Right ventricle myocardium inferior (tissue), 1 donor: ENCODE measurements at places on chromosomes 12 and 14. TPM values are rescaled to one million over a fixed set of nuclear protein-coding genes. Genes with fewer than 3 reads are reported as not detected.

LGR5 gene
- not detected for total RNA-seq

DNA sequence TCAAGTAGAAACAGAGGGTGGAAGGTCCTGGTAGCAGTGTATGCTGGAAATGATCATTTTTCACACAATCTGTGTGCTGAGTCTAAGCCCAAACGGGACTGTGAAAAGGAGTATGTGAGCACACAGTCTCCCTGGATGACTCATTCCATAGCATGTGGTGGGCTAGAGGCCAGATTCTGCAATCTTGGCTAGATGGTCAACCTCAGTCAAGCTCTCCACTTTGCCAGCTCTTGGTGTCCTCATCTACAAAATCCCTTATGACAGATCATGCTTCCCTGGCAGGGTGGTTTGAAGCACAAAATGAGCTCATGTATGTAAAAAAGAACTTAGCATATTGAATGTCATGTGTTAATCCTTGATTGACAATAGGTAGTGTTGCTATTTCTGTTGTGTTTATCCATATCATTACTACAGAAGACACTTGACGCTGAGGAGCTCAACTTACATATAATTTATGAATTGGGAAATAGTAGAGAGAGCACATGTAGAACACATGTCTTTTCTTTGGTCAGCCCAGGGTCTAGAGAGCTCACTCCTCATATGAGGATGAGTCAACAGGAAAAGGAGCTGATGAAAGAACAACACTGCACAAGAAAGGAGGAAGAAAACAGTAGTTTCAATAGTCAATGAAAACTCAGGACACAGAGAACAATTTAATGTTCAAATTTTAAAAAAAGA lies 517.5 kb downstream of the BCL11B start:
- DNase-seq: no peak

DNA sequence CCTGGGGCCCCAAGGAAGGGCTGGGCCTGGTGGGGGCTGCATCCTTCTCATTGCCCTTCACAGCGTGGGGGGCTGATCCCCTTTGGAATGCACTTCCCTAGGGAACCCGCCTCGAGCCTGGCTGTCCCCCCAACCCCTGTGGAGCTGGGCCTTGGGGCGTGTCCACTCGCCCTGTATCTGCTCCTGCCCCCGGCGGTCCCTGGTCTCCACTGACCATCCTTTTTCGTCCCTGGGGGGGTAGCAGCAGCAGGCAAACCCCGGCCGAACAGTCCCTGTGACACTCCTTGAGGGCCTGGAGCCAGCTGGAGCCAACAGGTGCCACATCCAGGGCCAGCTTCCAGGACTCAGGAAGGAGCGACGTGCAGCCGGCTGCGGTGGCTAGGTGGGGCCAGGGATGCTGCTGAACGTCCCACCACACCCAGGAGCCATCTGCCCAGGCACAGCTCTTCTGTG lies 9.4 kb upstream of the GPR132 start:
- DNase-seq: no peak

- no peak for DNase-seq
These were observed 126.7 kb upstream of the BTG1 start for GRCh38 chr12:92272061-92272964.

DNA sequence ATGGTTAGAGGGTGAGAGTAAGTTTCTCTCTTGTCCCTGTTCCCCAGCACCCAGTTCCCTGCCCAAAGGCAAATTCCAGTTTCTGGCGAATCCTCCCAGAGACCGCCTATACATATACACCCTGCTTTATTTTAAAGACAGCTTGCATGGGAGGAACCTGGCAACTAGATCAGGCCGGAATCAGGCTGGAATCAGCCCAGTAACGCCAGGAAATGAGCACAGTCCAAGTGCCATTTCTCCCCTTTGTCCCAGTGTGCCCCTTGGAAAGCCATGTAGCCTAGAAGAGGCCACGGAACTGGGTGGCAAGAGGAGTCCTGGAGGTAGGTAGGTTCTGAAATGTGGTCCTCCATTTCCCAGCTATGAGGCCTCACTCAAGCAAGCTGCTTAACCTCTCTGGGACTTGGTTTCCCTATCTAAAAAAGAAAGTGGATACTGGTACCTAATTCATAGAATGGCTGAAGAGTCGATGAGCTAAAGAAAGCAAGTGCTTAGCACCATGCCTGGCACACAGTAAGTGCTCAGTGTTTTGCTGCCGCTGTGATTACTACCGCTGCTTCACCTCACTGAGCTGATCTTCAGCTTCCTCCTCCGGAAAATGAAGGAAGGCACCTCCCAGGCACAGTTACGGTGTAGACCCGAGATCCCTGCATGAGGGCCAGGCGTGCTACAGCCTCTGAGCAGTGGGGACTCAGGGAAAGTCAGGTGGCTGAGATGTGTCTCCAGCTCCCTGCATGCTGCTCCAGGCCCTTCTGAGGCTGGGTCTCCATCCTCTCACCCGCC lies 36.4 kb downstream of the PITPNM2 start:
- no peak for DNase-seq

RFLNA gene
- 0.19 TPM for total RNA-seq

DNA sequence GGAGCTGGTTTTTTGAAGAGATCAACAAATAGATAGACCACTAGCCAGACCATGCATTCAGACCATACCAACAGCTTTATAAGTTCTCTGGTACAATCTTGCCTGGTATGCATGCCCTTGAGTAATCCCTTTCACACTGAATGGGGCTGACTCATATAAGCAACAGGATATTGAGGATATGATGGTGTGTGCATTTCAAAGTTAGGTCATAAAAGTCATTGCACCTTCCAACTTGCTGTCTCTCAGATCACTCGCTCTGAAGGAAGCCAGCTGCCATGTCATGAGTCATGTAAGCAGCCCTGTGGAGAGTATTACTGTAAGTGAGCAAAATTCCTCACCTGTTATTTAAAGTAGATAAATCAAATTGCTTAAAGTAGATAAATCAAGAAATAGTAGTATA lies 45.0 kb upstream of the OR6J1 start:
- DNase-seq: no peak

GTF2H3 gene
- total RNA-seq: 13.3 TPM

- no peak for DNase-seq
These were observed 5.1 kb downstream of the TBK1 start for GRCh38 chr12:64457032-64457431.

DNA sequence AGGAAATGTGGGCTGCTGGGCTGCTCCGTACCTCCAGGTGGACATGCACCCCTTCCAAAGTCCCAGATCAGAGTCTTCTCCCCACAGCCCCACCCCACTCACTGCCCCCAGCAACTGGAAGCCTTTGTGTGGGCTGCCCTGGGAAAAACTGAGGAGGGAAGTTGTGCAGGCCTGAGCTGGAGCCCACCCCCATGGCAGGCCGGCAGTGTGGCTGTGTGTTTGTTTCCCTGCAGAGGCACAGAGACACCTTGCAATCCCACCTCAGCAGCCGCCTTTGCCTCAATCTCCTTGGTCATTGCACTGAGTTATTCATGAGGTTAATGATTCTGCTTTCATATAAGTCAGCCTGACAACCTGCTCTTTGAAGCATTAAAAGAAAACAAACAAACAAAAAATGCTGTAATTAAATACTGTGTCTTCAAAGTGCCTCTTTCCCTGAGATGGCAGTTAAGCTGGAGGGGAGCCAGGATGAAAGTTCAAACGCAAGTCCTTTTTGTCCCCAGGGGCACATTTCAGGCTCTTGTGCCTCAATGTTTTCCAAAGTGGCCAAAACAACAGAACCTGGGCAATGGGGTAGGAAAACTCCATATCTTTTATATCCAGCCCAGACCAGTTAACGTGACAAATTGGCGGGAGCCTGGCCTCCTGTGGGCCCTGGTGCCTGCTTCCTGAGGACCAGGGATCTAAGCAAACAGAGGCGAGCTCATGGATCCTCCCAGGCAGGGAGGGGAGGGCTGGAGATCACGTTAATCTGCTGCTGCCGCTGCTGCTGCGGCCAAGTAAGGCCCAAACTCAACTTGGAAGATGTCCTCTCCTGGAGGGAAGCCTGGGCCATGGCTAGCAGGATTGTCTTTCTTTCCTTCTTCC lies 51.9 kb upstream of the TSPAN11 start:
- no peak for DNase-seq

DNA sequence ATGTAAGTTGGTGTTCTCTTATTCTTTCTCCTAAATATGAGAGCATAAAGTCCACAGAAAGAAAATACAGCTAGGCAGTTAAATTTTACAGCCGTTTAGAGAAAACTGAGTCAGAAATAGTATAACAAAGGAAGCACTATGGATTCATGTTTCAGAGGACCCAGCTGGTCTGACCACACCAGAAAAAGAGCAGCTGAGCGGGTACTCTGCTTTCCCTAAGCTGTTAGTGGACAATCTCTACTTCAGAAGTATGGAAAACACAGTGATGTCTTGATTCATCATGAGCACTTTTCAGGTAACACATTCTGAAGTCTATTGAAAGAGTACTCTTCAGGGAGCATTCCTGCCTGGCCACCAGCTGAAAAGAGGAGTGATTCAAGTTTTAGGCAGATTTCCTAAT lies 12.4 kb downstream of the PPM1H start:
- no peak for DNase-seq

DNA sequence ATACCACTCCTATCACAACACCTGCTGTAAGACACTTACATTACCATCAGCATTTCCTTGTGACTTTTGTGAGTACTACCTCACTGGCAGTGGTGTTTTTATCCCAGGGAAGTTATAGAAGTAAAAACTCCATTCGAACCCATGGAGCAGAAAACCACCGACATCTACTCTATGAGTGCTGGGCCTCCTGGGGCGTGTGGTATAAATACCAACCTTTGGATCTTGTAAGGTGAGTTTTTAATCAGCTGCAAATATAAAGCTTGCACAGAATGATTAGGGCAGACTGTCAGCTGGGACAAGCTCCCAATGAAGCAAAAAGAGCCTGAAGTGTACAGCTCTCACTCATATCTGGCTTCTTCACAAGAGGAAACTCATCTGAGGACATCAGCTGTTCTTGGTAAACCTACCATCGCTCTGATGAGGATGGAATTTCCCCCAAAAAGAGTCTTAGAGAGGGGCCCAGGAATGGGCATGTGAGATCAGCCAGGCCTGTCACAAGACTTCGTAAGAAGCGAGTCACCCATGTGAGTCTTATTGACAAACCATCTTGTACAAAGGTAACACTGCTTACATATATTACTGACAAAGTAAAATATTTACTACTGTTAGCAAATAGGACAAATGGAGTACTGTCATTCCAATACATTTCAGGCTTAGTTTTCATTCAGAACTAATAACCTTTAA lies 170.0 kb downstream of the SLC5A8 start:
- no peak for DNase-seq

PLEKHA5 gene
- total RNA-seq: 52.6 TPM

FAIM2 gene
- total RNA-seq: 20.5 TPM

GRCh38 chr12:28975564-28976340 lies 173.3 kb upstream of the FAR2 start:
- no peak for DNase-seq

CMA1 gene
- total RNA-seq: 1.3 TPM

GRCh38 chr14:99725774-99726537 lies 41.9 kb downstream of the CYP46A1 start:
- no peak for DNase-seq

DNA sequence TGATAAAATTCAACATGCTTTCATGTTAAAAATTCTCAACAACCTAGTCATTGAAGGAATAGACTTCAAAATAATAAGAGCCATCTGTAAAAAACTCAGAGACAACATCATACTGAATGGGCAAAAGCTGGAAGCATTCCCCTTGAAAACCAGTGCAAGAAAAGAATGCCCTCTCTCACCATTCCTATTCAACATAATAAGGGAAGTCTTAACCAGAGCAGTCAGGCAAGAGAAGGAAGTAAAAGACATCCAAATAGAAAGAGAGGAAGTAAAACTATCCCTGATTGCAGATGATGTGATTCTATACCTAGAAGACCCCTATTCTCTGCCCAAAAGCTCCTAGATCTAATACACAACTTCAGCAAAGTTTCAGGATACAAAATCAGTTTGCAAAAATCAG lies 52.9 kb downstream of the APOBEC1 start:
- no peak for DNase-seq

DNA sequence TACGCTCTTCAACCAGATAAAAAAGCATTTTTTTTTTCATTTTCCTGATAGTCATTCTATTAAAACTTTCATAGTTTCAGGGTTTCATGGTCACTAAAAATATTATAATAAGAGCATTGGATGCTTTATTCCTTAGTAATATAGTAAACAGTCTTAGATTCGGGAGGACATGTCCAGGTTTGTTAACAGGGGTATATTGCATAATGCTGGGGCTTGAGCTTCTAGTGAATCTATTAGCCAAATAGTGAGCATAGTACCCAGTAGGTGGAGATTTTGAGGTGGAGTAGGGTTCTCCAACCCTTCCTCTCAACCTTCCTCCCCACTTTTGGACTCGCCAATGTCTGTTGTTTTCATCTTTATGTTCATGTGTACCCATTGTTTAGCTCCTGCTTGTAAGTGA lies 277.4 kb upstream of the RGS6 start:
- no peak for DNase-seq

- DNase-seq: no peak
These were observed 185.3 kb downstream of the MED13L start for GRCh38 chr12:116092162-116092561.

KRT85 gene
- not detected for total RNA-seq

GRCh38 chr14:73815849-73816248 lies 35.8 kb upstream of the PTGR2 start:
- no peak for DNase-seq

DNA sequence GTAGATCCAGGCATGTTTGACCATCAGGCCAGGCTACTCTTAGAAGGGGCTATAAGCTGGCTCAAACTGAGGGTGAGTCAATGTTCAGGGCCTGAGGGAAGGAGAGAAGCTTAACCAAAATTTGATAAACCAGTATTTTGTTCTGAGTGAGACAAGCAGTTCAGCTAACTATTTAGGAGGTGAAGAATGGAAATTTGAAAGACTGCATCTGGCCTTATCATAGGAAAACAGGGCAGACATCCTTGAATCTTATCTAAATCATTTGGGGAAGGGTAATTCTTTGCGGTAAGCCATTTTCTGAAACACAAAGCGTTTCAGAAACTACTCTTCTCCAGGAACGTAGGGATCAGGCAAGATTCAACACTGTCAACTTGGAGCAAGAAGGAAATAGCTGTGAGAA lies 447.2 kb downstream of the SOX5 start:
- no peak for DNase-seq

DNA sequence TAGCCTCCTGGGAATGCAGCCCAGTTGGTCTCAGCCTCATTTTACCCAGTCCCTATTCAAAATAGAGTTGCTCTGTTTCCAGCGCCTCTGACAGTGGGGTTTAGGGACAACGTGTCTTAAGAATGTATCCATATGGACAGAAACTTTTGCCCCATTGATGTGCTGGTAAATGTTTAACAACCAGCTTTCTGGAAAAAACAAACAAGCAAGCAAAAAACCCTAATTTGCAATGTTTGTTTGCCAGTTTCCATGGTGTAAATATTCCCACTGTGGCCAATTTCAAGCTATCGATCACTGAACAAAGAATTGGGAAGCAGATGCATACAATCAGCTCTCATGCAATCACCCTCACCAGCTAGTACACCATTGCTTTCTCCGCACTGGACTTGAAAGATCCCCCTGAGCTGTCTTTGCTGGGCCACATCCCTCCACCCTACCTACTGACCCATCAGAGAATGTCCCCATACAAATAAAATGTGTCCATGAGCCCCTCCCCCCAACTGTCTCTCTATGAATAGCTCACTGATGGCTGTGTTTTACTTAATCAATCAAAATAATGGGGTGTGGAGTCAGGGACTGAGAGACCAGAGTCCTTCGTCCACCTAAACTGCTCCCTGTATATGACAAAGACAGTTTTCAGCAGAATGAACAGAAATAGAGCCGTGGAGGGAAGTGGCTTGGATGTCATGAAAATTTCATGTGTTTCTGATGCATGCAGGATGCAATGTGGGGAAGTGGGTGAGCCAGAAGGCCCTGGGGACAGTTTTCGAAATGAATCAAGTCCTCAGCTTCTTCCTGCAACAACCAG lies 40.8 kb downstream of the CCDC60 start:
- no peak for DNase-seq

GRCh38 chr14:53655080-53655785 lies 301.4 kb downstream of the BMP4 start:
- no peak for DNase-seq

SLC17A8 gene
- total RNA-seq: not detected
